ENCODE measurements at places on chromosomes 11 and 22.

- no peak for DNase-seq
Measured at GRCh38 chr11:125999234-125999880, 53.5 kb downstream of the VSIG10L2 start.

DNA sequence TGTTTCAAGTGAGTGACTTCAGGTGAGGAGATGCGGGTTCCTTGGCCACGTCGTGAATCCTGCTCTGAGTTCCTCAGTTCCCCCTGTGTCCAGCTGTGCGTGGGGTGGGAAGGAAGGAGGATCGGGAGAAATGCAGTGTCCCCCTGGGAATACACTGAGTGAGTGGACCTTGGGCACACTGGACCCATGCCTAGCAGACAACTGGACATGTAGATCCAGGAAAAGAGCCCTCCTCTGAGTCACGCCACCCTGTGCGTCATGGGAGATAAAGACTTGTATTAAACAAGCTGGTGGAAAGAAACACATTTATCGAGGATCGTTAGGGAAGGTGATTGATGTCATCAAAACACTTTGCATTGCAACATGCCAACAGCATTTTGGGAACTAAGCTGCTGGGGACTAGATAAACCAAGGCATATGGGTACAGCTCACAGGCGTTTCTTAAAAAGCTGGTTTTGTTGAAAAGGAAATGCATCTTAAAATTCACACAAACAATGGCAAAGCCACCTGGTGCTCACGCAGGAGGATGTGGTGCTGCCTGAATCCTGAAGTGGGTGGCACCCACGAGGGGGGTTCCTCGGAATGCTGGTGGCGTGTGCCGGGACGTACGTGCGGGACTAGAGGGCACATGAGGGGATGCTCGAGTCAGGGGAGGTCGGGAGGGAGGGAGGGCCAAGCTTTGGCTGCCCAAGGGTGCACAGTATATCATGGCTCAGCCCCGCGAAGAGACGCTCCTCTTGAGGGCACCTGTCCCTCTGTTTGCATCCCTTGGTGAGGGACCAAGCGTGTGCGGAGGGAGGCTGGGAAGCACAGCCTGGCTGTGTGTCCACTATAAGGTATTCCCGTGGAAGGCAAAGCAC, 303.5 kb downstream of the TBC1D22A start:
- no peak for DNase-seq

- no peak for DNase-seq
Measured at GRCh38 chr11:117468888-117469287, 141.2 kb downstream of the CEP164 start.

GRCh38 chr11:103325686-103326069, 216.5 kb downstream of the DYNC2H1 start:
- no peak for DNase-seq

DNA sequence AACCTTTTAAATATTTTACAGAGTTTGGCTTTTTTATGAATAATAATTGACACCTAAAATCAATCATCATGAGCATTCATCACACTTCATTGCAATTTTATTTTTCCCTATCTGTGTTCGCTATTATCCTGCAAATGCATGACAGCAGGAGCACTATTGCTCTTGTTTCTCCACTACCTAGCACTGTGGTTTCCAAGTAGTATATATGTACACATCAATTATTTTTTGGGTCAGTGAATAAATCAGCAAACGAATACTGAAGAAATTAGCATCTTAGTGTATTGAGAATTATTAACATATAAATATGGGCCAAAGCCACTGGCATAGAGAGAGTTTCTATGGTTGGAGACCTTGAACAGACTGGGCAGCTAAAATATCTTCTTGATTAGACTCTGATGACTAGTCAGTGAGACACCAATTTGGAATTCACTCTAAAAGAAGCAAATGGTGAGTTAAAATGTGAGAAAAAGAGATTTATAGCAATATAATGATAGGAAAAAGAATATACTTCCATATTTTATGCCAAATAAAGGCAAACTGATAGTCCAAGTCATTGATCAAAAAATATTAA, 731.1 kb upstream of the LUZP2 start:
- DNase-seq, result no peak

DNA sequence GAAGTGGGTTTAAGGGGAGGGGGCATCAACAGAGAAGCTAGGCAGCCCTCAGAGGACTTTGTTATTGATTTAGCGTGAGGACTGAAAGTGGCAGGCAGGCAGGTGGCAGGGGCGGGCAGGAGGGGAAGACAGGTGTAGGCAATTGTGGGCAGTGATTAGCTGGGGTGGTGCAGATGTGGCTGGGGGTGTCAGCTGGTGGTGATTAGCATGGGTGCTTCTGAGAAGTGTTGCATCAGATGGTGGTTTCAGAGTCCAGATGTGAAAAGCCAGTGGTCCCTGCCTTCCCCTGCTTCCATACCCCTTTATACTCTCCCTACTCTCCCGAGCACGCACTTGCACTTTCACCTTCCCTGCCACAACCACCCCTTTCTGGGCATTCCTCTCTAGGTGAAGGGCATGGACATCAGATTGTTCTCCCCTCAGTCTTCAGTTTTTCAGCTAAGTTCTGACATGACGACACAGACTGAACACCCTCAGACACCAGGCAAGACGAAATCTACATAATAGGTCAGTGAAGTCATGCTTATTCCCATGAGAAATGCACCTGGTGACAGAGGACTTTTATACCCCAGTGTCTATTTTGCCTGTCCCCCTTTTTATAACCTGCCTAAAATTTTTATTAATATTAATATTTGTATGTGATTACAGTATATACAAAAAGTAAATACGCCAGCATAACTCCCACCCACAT, 435.7 kb upstream of the CADM1 start:
- DNase-seq, result no peak

- no peak for DNase-seq
Measured at GRCh38 chr22:35882211-35883030, 146.2 kb downstream of the RBFOX2 start.

GRCh38 chr11:4068962-4069361, 25.6 kb upstream of the RRM1 start:
- no peak for DNase-seq

- no peak for DNase-seq
Measured at GRCh38 chr11:102653744-102654291, 28.7 kb upstream of the MMP20 start.
